ENCODE measurements at places on chromosomes 2 and 18. TPM values are rescaled to one million over a fixed set of nuclear protein-coding genes. Genes with fewer than 3 reads are reported as not detected.

CDKL4 gene
- 0.86 TPM for total RNA-seq

PXDN gene
- 149 TPM for total RNA-seq

PSMD1 gene
- total RNA-seq: 221 TPM

APCDD1 gene
- 0.53 TPM for total RNA-seq

COL6A3 gene
- 0.72 TPM for total RNA-seq

GPR17 gene
- not detected for total RNA-seq

TMEM37 gene
- 2.4 TPM for total RNA-seq

FASTKD1 gene
- total RNA-seq: 43.7 TPM

STAT4 gene
- total RNA-seq: 0.07 TPM

CASP8 gene
- 17.2 TPM for total RNA-seq

ANKRD12 gene
- 28.4 TPM for total RNA-seq

HAAO gene
- total RNA-seq: not detected

NGEF gene
- 0.50 TPM for total RNA-seq

SRD5A2 gene
- total RNA-seq: under 0.01 TPM

RAB6D gene
- total RNA-seq: not detected

ARMC9 gene
- total RNA-seq: 27.4 TPM

AKAIN1 gene
- not detected for total RNA-seq

BARD1 gene
- 19.9 TPM for total RNA-seq

FER1L5 gene
- total RNA-seq: 0.07 TPM

TMEFF2 gene
- total RNA-seq: 0.07 TPM

IFT172 gene
- total RNA-seq: 25.9 TPM

KIAA1328 gene
- total RNA-seq: 11.7 TPM

DSG1 gene
- total RNA-seq: not detected

STRADB gene
- 39.9 TPM for total RNA-seq

COLEC11 gene
- not detected for total RNA-seq

GAD1 gene
- 0.14 TPM for total RNA-seq

PLB1 gene
- 0.53 TPM for total RNA-seq

PSMA8 gene
- not detected for total RNA-seq

ACTG2 gene
- total RNA-seq: not detected

All from thoracic aorta endothelial cell (primary cell).